ENCODE measurements at places on chromosomes 4 and X.

DNA sequence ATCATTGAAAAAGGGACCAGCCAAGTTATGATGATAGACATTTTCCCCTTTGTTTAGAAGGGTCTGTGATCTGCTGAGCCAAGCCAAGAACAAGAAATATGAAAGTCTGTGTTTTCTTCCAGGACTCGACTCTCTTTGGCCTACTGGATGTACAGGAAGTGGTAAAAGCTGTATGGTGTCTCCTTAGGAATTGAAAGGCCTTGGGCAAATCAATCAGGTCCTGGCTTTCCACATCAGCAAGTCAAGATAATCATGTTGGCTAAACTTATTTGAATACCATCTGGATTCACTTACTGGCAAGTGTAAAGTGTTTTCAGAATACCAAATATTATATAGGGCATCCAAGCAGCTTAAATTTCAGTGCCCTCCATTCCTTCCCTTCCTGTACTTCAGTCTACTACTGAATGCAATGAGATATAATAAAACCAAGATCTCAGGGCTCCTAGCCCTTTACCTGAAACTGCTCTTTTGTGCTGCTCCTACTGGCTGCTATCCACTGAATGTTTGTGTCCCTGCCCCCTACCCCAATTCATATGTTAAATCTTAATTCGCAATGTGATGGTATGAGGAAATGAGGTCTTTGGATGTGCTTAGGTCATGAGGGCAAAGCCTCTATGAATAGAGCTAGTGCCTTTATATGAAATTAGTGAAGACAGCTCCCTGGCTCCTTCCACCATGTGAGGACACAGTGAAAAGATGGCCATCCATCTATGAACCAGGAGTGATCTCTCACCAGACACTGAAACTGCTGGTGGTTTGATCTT lies 578.0 kb downstream of the SPRY1 start:
- no peak for DNase-seq

GRCh38 chr4:188432328-188432727 lies 293.1 kb downstream of the TRIML1 start:
- no peak for DNase-seq

- DNase-seq: no peak
These were observed 420.3 kb downstream of the PDHA2 start for GRCh38 chr4:96260064-96260682.

- no peak for DNase-seq
These were observed 219.1 kb downstream of the EVC2 start for GRCh38 chr4:5489260-5489659.

GRCh38 chrX:10163031-10163430 lies 6.3 kb downstream of the CLCN4 start:
- no peak for DNase-seq

DNA sequence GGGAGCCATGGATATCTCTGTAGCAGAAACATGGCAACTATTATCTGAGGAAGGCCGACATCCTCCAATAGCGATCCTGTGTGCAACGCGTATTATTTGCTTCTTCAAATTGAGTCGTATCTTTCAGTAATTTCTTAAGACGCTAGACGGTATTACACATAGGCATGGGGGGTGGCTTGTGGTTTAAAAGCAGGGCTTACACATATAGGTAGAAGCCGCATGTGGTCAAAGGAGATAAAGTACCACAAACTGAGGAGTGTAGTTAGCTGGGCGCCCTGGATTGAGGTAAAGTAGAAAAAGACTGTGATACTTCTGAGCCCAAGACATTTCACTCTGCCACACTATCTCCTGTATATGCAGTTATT lies 94.6 kb downstream of the SORBS2 start:
- DNase-seq: no peak

DNA sequence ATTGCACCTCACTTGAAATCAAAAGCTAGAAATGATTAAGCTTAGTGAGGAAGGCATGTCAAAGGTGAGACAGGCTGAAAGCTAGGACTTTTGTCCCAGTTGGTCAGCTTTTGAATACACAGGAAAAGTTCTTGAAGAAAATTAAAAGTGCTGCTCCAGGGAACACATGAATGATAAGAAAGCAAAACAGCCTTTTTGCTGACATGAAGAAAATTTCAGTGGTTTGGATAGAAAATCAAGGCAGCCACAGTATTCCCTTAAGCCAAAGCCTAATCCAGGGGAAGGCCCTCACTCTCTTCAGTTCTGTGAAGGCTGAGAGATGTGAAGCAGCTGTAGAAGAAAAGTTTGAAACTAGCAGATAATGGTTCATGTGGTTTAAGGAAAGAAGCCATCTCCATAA lies 150.8 kb downstream of the ADGRL3 start:
- DNase-seq: no peak

Measured in NCI-H187 treated with DMSO at 0.1 percent for 48 hours (cell line).